ENCODE measurements at places on chromosomes 5 and 9.

GRCh38 chr9:130843049-130843908, 8.2 kb downstream of the ABL1 start:
- DNase-seq = no peak

DNA sequence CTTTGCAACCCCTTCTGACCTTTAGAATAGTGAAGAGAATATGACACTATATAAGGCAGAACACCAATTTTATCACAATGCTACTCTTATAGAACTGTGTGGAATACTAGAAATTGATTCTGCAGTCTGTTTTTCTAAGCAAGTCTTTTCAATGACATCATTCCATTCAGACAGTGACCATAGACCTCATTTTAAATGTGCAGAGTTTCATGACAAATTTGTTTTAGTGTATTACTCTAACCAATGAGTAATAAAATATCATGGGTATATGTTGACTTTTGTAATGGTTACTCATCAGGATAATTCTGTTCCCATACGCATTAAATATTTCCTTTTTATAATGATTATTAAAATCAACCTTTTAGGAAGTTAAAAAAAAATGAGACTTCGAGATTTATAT, 219.9 kb downstream of the COX7C start:
- DNase-seq = no peak

GRCh38 chr5:21680196-21680595, 1172.9 kb downstream of the CDH12 start:
- no peak for DNase-seq

GRCh38 chr5:103923616-103924168, 361.1 kb upstream of the NUDT12 start:
- DNase-seq = no peak

- no peak for DNase-seq
These were observed 33.8 kb downstream of the CAPSL start for GRCh38 chr5:35904443-35905132.

DNA sequence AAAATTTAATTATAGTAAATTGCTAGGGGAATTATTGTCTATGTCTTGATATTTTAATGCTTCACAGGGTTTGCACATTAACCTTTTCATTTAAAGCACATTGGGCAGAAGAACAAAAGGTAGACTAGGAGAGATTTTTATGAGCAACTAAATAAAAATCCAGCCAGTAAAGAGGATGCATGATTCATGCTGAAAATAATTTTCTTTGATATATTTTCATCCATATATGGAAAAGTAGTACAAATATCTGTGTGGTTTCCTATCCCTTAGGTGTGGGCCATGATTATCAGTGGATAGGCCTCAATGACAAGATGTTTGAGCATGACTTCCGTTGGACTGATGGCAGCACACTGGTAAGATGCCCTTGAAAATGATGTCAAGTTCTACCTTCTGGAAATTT, 83.1 kb downstream of the VCAN start:
- DNase-seq = no peak

- DNase-seq = no peak
These were observed 8.4 kb downstream of the SEMA5A start for GRCh38 chr5:9537223-9538141.

DNA sequence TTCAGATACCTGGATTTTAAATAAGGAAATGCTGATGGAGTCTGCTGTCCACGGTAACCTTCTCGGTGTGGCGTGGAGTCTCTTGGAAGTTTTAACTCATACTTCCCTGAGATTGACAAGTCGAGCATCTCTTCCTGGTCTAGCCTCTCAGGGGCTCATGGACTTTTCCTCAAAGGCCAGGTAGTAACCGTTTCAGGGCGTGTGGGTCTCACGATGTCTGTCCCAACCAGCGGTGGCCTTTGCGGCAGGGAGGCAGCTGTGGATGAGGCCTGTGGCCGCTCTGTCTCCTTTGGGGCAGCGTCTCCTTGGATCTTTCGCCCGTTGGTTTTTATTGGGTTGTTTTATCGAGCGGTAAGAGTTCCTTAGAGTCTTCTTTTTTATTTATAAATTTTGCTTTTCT, 32.8 kb downstream of the CEP72 start:
- DNase-seq = no peak

DNA sequence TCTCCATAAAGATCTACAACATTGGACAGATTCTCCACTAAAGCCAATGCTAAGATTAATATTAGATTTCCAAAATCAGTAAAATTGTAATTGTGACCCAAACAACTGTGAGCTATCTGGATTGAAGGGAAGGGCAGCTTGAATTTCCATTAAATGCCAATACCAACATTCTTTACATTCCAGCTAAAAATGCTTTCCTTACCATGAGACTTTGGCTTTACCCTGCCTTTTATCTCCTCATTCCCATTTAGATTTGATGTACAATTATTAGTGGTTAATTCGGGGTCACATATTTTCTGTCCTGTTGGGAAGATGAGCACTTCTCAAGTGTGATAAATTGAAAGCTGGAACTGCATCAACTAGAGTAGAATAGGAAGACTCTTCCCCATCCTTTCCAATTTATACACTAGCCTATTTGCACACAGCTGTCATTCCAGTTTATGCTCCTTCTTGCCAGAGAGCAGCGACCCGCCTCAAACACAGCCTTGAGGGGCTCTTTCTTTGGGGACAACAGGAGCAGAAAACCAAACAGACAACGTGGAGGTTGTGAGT, 33.1 kb upstream of the MYOT start:
- DNase-seq = no peak

DNA sequence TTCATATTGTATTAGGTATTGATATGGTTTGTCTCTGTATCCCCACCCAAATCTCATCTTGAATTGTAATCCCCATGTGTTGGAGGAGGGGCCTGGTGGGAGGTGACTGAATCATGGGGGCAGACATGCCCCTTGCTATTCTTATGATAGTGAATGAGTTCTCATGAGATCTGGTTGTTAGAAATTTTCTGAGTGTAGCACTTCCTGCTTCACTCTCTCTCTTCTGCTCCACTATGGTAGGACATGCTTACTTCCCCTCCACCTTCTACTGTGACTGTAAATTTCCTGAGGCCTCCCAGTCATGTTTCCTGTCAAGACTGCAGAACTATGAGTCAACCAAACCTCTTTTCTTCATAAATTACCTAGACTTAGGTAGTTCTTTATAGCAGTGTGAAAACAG, 187.4 kb upstream of the SLC24A2 start:
- no peak for DNase-seq

DNA sequence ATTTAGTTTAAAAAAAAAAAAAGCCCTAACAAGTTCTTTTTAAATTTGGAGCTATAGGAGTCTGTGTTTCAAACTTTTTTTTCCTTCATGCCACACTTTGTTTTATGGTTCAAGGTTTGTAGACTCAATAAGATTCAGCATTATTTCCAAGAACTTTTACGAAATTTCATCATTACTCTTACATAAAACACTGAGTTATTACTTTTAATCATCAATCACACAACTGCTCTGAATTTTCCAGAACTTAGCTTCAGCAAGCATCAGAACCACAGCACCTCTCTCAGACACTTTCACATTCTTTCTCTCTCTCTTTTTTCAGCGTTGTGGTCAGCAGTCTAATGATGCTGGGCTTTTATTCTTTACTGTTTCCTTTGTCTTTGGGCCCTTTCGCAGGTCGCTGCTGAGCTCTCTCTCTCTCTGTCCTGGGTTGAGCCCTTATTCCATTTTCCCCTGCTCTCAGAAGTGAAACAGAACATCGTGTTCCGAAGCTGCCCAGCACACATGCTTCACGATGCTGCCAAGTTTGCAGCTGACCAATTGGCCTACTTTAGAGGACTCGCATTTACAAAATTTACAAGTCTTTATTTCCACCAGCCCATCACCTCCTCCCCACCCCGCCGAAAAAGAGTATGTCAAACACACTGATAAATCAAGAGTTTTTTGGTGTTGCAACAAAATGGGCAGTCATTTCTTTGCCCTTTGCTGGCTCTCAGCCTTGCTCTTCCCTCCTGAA, 44.6 kb upstream of the PIK3R1 start:
- DNase-seq = no peak

DNA sequence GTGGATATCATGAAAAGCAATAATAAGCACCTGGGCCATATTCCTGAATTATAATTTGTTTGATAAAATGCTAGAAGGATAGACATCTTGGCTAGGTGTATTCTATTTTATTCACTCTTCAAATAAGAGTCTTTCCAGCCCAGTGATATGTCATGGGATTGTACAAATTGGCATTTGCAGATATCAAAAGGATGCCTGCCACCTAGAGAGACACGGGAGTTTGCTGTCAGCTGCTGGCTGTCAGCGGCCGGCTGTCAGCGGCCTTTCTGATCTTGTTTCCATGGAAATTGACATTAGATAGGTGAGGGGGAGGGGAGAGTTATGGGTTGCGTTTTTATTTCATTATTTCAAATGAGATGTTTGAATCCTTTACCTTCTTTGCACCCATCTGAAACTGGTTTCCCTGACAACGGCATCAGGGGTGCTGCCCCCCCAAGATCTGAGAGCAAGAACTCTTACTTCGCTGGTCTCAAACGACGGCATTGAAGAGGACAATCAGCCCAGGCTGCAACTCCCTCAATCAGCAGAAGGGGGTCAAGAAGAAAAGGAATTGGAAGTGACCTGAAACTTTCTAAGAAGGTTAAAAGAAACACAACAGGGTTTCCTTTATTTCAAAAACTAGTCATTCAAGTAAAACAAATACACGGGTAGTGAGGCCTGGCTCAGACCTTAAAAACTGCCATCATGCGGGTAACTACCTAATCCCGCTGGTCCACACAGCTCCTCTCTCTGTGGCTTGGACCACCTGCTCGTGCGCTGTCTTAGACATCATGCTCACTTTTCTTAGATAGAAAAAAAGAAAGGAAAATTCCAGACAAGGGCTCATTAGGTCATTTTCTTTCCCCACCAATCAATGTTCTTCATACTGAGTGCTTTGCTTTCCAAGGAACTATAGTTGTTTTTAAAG, 115.7 kb downstream of the TLE1 start:
- no peak for DNase-seq

DNA sequence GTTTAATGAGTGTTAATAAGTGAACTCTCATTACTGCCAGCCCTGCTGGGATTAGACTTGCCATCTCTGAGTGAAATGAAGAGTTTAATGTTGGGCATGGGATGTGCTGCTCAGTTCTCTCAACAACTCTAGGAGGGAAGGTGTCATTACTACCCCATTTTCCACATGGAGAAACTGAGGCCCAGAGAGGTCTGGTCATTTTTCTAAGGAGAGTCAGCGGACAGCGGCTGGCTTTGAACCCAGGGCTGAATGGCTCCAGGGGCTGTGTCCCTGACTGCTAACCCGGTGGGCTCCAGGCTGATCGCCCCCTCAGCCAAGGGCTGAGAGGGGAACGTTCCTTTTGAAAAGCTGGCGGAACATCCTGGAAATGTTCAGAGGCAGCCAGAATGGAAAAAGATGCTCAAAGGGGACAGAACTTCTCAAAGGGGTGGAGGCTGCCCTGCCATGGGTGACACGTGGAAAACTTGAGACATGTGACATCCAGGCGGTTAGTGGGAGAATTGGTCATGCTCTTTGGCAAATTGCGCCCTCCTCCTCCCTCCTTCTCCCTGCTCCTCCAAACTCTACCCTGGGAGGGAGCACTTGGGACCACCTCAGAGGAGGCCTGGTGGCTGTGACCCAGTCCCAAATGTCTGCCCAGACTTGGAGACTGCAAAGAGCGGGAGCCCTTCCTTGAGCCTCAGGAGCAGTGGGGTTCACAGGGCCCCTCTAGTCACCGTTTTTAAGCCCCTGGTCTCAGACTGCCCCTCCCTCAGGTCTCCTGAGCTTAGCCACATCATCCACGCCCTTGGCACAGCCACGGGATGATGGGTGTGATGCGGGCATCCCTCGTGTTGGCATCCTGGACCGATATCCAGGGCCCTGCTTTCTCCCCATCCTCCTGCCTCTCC, 28.7 kb downstream of the DNM1 start:
- DNase-seq = no peak

- peak; percentile 1 for DNase-seq
These were observed 149.7 kb downstream of the ENC1 start for GRCh38 chr5:74490814-74491213.

GRCh38 chr5:175579742-175580432, 78.0 kb upstream of the HRH2 start:
- no peak for DNase-seq

DNA sequence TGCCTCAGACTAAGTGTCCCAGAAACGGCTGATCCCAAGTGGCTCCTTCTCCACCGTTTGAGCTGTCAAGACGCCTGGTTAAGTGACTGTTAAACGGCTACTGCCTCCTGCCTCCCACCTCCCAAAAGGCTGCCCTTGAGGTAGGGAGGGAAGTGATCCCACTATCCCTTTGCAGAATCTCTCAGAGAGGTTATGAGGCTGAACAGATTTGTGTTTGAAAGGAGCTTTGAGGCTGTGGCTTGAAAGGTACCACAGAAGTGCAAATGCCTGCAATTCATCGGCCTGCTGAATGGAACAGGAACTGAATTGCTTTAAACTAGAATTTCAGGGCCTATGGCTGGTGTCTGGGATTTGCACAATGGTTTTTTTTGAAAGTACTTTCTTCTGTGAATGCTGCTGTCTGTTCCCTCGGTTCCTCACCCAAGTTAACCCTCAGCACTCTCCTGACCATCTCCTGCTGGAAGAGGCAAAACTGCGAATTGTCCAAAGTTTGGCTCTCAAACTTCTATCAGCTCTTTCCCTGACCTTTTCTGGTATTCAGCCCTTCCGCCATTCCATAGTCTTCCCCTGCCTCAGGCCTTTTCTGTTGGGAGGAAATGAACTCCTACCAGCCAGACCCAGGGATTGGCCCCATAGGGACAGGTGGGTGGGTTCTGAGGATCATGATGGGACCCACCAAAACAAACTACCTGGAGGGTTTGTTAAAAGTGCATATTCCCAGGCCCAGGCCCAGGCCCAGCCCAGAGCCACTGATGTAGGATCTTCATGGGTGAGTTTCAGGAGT, 453.3 kb downstream of the KDM4C start:
- DNase-seq = no peak

DNA sequence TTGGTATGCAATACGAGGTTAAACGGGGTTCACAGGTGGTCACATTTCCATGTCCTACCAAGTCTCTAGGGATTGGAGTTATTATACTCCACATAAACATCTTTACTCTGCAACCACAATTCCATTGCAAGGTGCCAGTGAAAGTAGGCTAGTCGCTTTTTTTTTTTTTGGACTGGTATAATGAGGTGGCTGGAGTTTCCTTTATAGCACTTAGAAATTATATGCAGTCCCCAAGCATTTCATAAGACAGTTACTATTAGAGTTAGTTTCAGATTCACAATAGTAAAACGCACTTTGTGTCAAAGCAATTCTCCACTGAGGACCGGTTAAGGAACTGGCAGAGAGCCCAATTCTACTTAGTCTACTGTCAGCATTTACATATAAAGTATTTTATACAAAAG, 1.4 kb downstream of the MEF2C start:
- DNase-seq = peak; percentile 29
